ENCODE measurements at places on chromosomes 5 and 9.

DNA sequence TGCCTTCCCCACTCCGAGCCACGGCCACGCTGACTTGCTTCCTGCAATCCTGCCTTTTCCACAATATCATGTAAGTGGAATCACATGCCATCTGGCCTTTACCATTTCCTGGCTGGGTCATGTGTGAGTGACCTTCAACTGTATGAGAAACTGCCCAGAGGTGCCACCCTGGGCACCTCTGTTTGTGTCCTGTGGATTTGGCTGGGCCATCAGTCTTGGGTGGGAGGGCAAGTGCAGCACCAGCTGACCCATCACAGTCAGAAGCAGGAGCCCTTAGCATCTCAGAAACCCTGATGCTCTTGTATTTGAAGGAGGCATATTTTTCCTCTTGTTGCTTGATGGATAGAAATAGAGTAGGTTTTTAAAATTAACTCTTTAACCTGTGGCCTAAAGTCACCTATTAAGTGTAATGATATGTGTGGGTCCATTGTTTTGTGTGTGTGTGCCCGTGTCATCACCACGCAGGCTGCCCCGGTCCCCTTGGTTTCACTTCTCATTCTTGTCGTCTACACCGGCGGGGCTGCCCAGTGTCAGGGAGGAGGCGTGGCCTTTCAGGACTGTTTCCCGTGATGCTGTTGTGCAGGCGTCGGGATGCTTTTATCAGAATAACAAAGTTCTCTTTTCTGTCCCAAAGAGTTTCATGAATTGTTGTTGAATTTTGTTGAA is 52.1 kb upstream of the CACNA1B start:
- no peak for DNase-seq

DNA sequence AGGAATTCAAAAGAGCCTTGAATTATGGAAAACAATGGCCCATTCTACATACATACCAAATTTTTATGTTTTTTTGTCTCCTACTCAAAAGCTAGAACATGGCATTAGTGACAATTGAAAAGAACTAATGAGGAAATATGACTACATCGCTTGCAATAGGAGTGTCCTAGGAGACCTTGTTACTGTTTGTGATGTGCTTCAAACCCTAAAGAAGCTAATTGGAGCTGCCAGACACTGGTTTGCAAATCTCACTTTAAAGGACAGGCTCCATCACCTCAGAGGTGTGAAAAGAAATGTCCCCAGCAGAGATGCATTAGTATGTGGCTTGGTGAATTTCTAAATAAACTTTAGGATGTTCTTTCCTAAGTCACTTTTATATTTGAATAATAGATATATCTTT is 354.2 kb upstream of the EFNA5 start:
- no peak for DNase-seq

DNA sequence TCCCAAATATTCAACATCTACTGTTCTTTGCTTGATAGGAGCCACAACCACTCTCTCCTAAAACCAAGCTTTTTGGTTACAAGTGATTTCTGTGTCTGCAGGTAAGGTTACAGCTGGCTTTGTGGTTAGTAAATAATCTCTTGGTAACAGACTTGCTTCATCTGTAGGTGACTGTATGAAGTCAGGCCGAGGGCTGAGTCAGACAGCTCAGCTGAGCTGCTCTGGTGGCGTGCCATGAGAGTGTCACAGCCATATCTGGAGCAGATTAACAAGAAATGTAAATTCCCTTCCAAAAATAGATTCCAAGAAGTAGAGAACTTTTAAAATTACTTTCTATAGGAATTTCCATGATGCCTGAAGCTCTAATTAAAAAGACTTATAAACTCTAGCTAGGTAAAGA is 23.7 kb upstream of the TAS2R1 start:
- no peak for DNase-seq

- DNase-seq: no peak
These were observed 76.5 kb downstream of the WNK2 start for GRCh38 chr9:93260263-93261066.

- no peak for DNase-seq
These were observed 160.7 kb upstream of the MEF2C start for GRCh38 chr5:89043676-89044075.

GRCh38 chr9:117485176-117485575 is 70.3 kb upstream of the ASTN2 start:
- DNase-seq: no peak

GRCh38 chr5:6360323-6361072 is 17.8 kb downstream of the MED10 start:
- DNase-seq: no peak

GRCh38 chr9:136172412-136173079 is 32.4 kb downstream of the LHX3 start:
- no peak for DNase-seq

GRCh38 chr5:179417696-179418095 is 72.4 kb upstream of the ADAMTS2 start:
- DNase-seq: no peak

GRCh38 chr5:112863549-112863948 is 2.5 kb downstream of the SRP19 start:
- DNase-seq: no peak

- no peak for DNase-seq
These were observed 23.3 kb downstream of the SAR1B start for GRCh38 chr5:134609232-134609851.

DNA sequence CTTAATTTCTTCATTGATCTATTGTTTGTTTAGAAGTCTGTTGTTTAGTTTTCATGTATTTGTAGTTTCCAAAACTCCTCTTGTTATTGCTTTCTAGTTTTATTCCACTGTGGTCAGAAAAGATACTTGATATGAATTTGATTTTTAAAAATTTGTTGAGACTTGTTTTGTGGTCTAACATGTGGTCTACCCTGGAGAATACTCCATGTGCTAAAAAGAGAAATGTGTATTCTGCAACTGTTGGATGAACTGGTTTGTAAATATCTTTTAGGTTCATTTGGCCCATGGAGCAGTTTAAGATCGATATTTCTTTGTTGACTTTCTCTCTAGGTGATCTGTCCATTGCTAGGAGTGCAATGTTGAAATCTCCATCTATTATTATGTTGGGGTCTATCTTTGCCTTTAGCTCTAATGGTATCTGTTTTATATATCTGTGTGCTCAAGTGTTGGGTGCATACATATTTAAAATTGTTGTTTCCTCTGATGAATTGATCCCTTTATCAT is 150.6 kb upstream of the ATP10B start:
- no peak for DNase-seq

DNA sequence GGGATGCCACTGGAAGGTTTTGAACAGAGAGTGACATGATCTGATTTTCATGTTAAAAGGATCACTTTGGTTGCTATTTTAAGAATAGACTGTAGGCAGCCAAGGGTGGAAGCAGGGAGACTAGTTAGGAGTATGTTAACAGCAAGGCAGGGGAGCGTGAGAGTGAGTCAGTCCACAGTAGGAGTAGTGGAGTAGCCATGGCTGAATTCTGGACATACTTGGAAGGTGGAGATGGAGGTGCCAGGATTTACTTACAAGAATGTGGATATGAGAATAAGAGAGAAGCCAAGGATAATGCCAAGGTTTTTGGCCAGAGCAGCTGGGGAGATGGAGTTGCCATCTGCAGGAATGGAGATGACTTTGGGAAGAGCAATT is 118.8 kb downstream of the GALNT10 start:
- no peak for DNase-seq

GRCh38 chr5:90014420-90014819 is 395.1 kb downstream of the CETN3 start:
- no peak for DNase-seq

DNA sequence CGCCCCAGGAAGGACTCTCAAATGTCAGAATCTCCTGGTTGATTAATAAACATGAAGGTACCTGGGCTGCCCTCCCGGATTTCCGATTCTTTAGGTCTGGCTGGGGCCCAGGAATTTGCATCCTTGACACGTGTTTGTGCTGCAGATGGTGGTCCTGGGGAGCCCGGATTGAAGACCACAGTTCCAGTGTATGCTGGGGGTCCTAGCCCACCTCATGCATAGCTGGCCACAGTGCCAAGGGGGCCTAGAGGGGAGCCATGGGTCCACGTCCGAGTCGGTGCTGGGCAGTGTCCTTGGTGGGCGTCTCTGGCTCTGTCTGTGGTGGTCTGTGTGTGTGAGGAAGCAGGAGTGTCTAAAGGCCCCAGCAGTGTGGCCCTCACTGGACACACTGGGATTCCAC is 3.2 kb downstream of the NCS1 start:
- no peak for DNase-seq

All from T-helper 1 cell (primary cell).